ENCODE measurements at places on chromosomes 5 and 9.

GRCh38 chr5:82426464-82427154, 148.5 kb upstream of the RPS23 start:
- DNase-seq: no peak

DNA sequence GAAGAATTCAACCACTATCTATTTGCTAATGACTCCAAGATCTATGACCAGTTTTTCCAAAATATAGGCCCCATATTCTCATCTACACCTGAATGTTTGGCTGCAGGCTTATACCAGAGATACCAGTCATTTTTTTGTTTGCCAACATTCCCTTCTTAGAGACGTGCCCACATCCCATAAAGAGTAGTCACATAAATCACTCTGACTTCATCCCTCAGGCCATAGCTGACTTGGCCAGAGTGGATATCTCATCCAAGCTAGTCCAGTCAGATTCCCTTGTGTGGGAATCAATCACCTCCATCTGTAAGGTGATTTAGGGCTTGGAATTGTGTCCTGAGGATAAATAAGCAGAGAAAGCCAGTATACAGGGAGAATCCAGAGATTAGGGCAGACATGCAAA, 124.3 kb upstream of the SLC24A2 start:
- no peak for DNase-seq

DNA sequence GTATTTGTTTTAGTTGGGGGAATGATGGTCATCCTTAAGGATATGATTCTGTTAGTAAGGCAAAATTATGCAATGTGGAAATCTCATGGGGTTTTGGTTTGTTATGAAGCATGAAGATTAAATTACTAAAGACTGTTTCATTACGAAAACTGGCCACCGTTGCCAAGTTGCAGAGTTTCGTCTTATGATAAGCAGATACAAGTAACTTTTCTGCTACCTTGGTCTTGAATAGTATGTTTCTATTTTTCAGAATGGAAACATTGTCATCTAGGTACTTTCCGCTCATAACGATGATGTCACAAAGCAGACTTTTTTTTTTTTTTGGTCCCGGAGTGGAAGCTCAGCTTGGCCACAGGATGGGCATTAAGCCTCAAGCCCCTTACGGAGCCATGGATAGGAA, 4.2 kb downstream of the CCNI2 start:
- no peak for DNase-seq

GRCh38 chr5:120014535-120014934, 385.2 kb downstream of the FAM170A start:
- no peak for DNase-seq

- no peak for DNase-seq
Measured at GRCh38 chr9:123629531-123629930, 273.5 kb downstream of the CRB2 start.

GRCh38 chr9:29160763-29161353, 1587.6 kb upstream of the C9orf72 start:
- DNase-seq: no peak

GRCh38 chr5:11902201-11902619, 2.0 kb downstream of the CTNND2 start:
- DNase-seq: no peak

DNA sequence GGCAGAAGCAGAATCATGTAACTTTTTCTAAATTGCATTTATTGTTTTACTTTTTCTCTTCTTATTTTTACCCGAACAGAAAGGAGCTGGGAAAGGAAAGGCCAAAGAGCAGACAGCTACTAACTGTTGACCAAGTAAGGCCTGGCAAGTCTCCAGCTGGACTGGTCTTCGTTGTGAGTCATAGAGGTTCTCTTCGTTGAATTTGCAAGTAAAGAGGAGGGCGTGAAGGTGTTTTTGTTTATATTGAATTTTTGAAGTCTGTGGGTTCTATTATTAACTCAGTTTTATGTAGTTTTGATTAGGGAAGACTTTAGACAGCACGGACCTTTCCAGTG, 416.5 kb upstream of the CCNH start:
- DNase-seq: no peak

DNA sequence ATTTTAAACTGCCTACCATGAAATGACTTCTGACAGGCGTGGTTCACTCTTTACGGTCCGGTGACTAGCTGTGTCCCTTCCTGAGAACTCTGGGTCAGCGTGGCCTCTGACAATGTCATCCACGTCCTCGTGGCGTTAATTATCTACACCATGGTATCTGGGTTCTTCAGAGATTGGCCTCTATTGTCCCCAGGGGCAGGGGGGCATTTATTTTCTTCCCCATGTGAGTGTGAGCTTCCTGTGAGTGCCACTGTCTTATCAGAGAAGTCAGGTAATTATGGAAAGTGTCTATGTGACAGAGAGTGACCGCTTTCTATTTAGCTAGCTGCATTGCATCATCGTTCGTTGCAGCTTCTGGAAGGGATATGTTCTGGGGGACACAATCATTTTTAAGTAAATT, 77.2 kb downstream of the FBXL7 start:
- no peak for DNase-seq

DNA sequence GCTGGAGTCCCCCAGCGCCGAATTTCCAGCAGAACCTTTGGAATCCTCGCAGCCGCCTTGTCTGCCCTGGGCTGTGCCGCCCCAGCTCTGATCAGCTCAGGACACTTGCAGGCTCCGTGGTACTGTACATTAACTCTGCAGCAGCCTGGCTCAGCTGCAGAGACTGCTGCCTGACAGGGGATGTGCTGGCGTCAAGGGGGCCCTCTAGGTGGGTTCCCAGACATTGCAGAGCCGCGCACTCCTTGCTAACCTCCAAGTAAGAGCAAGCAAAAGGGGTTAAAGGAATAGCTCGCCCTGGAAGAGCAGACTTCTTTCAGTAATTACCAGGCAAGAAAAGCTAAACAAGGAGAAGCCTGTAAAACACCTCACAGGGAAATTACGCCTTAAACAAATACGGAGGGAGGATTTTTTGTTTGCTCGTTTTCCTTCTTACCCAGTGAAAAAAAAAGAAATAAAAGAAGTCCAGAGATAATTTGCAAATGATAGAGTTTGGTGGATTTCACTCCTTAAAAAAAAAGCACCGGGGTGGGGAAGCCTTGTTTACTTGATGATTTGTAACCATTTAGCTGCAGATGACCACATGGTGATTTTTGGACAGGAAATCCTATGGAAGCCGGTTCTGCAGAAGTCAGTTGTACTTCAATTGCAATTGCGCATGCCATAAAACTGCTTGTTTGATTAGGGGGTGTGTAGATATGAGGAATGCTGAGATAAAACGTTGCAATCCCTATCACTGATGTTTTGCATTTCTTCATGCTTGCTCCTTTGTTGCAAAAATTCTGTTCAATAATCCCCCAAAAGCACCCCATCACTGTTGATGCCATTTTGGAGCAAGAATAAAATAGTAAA, 305.8 kb downstream of the PDE4D start:
- peak; percentile 7 for DNase-seq

- DNase-seq: no peak
Measured at GRCh38 chr9:1207686-1208085, 157.5 kb downstream of the DMRT2 start.

DNA sequence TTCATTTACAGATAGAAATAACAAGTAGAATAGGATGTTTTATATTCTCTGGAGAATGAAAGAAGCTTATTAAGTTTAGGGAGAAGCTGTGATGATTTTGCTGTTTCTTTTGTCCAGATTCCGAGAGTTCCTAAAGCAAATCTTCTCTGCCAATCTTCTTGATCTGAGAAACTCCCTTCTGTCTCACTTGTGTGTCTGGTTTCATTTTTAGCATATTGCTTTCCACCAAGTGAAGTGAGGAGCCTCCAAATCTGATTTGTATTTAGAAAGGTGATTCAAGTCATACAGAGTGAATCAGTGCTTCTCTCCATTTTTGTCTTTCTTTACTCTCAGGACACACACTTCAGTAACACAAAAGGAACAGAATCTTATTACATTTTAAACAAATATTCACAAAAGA, 48.4 kb downstream of the STX17 start:
- DNase-seq: no peak

DNA sequence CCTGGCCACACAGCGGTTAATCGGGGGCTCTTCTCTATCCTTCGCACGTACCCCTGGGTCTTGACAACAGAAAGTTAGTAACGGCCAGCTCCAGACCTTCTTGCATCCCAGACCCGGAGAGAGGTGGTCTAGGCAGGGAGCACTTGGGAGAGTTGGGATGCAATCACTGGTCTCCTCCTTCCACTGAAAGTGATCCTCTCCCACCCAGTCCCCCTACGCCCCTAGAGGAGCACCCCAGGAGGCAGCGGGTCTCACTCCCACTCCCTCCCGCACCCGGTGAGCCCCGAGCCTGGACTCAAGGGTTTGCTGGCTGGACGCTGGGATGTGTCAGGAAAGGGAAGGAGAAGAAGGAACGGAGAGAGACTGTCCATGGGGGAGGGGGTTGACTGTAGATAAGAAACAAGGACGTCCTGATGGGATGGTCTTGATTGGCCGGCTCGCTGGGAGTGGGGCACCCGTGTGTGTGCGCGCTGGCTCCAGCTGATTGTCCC, 2.0 kb downstream of the RORB start:
- DNase-seq: peak; percentile 46

DNA sequence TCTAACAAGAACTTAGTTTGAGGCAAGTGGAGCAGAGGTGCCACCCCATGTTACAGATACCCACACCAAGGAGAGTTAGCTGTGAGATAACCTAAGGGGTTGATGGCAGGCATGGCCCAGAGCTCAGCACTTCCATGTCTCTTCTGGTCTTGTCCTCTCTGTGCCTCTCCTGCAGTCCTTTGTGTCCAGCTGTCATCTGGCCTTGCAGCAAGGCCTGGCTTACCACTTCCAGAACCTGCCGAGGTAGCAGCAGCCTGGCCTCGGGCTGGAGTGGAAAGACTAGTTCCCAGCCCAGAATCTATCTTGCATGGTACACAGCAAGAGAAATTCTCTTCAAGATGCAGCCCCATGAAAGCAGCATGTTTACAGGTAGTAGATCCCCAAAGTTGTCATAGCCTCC, 41.5 kb downstream of the PIP5K1B start:
- DNase-seq: no peak

GRCh38 chr5:23446424-23446823, 61.0 kb upstream of the PRDM9 start:
- DNase-seq: no peak
